ENCODE measurements at places on chromosomes 5 and 9.

DNA sequence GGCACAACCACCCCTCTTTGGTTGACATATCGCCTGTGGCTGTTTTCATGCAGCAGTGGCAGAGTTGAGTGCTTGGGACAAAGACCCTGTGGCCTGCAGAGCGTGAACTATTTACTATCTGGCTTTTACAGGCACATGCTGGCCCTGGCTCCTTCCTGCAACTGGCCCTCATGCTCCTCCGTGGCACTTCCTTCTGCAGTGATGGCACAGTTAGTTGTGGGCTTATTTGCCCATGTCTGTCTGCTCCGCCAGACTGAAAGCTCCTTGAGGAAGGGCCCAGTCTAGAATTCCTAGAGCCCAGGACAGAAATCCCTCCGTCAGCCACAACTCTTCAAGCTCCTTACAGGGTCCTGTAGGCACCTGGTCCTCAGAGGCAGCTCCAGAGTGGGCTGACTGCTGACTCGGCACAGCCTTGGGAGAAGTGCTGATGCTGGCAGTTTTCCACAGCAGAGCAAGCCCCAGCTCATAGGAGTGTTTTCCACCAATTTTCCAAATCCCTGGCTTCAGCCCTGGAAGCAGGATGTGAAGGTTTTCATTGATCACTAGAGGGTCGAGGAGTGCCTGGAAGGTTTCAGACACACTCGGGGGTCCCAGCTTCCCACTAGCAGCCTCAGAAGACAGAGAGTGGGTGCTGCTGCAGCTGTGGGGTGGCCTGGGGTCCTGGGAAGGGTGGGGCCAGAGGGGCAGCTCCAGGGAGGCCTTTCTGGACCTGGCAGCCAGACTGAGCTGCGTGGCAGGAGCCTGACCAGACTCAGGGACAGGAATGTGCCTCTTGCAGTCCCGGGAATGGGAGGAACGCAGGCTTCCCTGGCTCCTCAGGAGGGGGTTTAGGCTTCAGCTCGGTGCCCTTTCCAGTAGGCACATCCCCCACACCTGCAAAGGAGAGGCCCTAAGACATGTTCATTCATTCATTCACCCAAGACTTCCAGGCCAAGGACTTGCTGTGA, 56.5 kb upstream of the ANGPTL2 start:
- DNase-seq: no peak

DNA sequence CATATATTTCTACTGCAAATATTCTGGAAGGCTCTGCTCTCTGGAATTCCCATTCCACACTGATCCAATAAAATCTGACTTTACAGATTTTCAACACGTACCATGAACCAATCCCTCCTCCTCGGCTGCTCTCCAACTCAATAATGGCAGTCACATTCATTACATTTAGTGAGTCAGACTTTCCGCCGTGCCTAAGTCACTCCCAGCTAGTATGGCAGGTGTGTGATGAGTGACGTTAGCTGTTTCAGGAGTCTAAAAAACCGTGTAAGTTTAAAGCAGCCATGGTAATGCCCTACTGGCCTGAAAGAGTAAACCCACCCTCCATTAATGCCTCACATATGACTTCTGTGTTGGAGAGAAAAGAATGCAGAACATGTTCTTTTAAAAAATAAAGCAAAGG, 3.3 kb downstream of the FBN2 start:
- no peak for DNase-seq

DNA sequence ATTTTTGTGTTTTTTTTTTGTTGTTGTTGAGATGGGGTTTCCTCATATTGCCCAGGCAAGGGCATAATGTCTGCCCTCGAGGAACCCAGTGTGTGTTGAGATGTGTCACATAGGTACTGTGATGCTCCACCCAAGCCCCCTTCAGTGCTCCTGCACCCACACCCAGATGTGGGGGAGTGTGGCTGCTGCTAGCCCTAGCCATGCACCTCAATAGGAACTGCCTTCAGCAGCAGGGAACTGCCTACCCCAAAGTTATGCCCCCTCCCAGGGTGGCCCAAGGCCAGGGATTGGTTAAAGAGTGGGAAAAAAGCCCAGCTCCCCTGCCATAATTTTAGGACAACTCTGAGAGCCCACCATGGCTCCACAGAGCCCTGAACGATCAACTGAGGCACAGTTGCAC, 33.3 kb upstream of the EPB41L4B start:
- no peak for DNase-seq

- no peak for DNase-seq
Observed at GRCh38 chr5:172078726-172079345, 72.4 kb upstream of the FBXW11 start.

GRCh38 chr9:71767776-71768321, 464 bp downstream of the CEMIP2 start:
- DNase-seq: no peak

GRCh38 chr5:69134126-69134525, 32.8 kb upstream of the CCNB1 start:
- no peak for DNase-seq

DNA sequence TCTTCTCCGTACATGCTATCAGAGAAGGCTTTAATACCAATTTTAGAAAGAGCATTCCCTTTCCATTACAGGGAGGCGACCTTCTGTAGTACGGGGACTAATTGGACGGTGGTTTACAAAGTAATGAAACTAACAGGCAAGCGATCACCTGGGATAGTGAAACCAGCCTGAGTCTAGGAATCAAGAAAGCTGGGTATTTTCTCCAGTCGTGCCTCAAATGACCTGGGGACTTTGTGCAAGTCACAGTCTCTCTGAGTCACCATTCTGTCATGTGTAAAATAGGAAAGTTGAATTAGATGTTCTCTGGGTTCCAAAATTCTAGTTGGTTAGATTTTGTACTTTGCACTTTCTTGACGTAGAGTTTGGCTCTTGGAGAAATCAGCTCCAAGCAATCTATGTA, 22.7 kb upstream of the SSBP2 start:
- no peak for DNase-seq

GRCh38 chr5:123035918-123036390, 571 bp downstream of the PPIC start:
- peak; percentile 36 for DNase-seq

DNA sequence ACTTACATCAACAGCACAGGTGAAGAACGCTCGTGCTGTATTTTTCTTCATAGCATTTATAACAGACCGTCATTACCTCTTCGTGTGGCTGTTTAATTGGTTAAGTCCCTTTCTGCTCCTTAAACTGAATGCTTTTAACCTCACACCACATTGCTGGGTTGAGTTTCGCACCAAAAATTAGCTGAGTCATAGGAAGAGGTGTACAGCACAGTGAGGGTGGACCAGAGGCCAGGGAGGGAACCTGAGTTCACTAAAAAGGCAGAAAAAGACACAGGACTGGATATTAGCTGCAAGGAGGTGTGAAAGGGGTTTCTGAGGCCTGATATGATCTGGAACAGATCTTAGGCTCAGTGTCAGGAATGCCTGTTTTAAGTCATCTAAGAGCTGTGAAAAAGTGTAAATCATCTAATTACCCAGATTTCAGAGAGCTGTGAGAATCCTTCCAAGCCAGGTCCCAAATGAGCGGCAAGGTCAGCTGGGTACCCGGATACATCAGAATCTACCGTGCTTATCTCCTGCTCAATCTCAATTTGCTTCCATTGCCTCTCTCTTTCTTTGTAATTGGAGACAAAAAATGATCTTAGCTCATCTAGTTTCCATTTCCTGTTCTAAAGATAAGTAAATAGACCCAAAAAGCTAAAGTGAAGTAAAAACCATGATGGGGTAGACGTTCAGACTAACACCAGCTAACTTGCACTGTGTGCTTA, 7.1 kb upstream of the CFAP90 start:
- no peak for DNase-seq

GRCh38 chr5:139065306-139065705, 132.9 kb downstream of the SIL1 start:
- DNase-seq: no peak

- no peak for DNase-seq
Observed at GRCh38 chr5:91848453-91848852, 465.3 kb upstream of the ARRDC3 start.

GRCh38 chr9:15778861-15779260, 226.0 kb downstream of the CCDC171 start:
- no peak for DNase-seq

DNA sequence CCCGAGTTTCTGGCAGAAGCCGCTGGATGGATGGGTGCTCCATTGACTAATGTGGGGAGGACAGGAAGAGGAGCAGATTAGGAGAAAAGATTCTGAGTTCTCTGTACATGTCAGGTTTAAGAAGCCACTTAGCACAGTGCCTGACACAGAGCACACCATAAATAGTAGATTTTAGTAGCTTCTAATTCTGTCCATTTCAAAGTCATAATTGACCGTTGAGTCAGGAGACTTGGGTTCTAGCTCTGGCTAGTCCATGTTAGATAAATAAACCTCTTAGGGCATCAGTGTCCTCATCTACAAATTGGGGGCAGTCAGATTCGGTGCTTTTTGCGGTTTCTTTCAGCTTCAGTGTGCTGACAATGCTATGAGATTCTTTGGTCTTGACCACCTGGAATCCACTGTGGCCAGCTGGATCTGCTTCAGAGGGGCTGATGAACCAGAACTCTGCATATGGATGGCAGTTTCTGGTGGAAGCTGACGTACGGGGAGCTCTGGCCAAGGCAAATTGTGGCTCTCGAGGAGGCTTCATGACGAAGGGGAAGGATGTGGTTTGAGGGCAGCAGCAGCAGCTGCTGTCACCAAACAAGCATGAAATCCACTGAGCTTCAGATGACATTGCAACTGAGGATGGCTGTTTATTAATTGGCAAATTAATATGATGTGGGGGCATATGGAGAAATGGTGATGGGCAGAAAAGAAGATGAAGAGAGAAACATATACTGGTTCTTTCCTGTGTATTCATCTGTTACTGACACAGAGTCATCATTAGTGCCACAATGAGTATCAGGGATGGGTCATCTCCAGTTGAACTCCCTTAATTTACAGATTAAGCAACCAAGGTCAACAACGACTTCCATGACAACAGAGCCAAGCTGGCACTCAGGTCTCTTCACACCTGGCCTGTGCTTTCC, 134.4 kb downstream of the AOPEP start:
- peak; percentile 90 for DNase-seq

GRCh38 chr5:178418471-178419010, 171.7 kb downstream of the COL23A1 start:
- DNase-seq: no peak

- DNase-seq: no peak
Observed at GRCh38 chr9:99497641-99498040, 275.6 kb downstream of the SEC61B start.

- no peak for DNase-seq
Observed at GRCh38 chr5:114018186-114018585, 343.7 kb upstream of the KCNN2 start.

- DNase-seq: no peak
Observed at GRCh38 chr5:134656690-134657089, 8.1 kb downstream of the SEC24A start.

DNA sequence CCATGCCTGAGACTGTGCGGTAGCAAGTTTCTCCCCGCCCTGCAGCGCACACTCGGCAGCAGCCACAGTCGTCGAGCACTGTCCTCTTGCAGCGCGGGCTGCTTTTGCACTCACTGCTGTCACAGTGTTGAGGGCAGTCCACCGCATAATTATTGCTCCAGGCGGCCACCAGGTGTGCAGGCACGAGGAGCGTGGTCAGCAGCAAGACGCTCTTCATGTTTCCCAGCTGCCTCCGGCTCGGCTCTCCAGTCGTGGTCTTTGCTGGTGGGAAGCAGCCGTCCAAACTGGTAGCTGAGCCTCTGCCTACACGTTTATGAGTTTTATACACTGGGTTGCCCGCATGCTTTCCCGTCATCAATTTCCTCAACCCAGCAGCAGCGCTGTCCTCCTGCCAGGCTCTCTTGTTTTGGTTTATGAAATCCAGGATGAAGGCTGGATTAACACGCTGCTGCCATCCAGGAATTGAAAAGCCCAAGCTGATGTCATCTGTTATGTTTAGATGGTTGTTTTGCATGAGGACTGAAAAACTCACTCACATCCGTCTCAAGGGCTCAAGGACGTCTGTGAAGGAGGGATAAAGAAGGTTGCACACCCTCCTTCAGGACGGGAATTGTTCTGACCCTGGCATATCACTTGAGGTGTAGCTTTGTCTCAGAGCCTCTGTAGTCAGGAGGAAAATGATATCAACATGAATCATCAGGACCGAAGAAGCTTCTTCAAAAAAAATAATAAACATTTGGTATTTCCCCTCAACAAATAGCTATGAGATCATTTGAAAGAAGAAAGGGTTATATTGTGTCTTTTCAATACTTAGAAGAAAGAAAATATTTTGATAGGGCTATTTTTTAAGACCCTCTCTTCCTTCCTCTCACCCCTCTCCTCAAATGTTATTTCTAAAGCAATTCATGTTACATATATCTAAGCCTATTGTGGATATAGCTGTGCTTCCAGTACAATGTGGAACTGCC, at the start of gene ESM1:
Gene ESM1 (minus strand): TSS at position 293 of the 968 bp plus-strand sequence. CDS start 76 bp downstream, at position 217.
- no peak for DNase-seq

- DNase-seq: no peak
Observed at GRCh38 chr5:67028371-67028770, 168.2 kb downstream of the CD180 start.

- DNase-seq: no peak
Observed at GRCh38 chr5:141875795-141876627, 2.2 kb downstream of the PCDH1 start.

DNA sequence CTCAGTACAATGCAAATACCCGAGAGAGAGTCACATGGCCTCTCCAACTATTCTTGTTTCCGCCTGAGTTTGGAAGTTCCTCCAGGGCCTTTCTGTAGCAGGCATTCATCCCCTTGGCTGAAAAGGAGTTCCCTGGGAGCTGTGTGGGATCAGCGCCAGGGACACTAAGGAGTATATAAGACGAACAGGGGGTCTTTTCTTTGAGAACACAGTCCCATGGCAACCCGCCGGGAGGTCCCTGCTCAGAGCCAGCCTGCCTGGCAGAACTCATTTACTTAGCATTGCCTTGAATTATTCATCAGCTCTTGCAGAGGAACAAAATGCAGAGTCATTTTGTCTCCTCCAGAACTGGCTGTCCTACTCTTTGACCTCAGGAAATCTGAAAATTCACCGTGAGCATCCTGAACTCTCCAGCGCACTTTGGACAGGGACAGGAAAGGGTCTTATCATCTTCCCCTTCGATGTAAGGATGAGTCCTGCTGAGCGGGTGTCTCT, 120.4 kb upstream of the OSMR start:
- DNase-seq: no peak

DNA sequence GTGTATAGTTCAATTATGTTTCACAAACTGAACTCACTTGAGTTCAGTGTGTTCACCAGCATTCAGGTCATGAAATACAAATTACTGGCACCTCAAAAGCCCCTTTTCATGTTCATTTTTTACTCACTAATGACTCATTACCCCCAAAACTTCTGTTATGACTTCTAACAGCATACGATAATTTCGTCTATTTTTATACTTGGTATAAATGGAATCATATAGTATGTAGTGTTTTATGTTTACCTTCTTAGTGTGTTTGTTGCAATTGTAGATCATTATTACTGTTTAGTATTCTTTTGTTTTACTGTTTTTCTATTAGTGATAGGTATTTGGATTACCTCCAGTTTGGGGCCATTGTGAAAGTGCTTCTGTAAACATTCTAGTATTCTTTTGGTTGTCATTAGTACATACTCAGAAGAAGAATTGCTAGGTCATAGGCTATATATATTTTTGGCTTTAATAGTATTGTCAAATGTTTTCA, 33.4 kb downstream of the DDX4 start:
- no peak for DNase-seq

GRCh38 chr9:117000834-117001233, 313.7 kb downstream of the TRIM32 start:
- no peak for DNase-seq

- no peak for DNase-seq
Observed at GRCh38 chr9:117313989-117314388, 100.9 kb downstream of the ASTN2 start.

- peak; percentile 25 for DNase-seq
Observed at GRCh38 chr5:16489322-16489791, 23.8 kb upstream of the ZNF622 start.
